Left colon (tissue), 2 donors: ENCODE measurements at places on chromosomes 11 and 22.
A peak's percentile ranks its signal among the peaks of the same experiment; 100 is the strongest.

DNA sequence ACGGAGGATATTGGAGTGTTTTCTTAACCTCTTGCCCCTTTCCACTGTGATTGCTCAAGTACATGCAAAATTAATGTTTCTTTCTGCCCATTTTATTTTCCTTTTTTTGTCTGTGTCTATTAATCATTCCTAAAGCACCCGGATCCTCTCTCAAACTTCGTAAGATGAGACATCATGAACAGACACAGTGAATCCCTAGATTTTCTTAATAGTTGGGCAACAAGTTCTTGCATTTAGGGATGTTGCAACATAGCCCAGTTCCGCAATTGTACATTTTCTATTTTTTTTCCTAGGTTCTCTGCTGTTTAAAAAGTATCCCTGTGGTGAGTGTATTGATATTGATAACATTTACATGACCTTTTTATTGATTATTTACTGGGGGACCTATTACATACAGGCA is 2.9 kb downstream of the FAM111A start:
- no peak for DNase-seq

DNA sequence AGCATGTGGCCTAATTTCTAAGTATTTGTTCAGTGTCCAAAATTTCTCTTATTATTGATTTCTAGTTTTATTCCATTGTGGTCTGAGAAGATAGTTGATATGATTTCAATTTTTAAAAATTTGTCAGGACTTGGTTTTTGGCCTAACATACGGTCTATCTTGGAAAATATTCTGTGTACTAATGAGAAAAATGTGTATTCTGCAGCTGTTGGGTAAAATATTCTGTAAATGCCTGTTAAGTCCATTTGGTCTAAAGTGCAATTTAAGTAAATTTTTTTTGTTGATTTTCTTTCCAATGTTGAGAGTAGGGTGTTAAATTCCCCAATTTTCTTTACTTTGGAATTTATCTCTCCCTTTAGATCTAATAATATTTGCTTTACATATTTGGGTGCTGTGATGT is 78.3 kb downstream of the TECTA start:
- DNase-seq = no peak

DNA sequence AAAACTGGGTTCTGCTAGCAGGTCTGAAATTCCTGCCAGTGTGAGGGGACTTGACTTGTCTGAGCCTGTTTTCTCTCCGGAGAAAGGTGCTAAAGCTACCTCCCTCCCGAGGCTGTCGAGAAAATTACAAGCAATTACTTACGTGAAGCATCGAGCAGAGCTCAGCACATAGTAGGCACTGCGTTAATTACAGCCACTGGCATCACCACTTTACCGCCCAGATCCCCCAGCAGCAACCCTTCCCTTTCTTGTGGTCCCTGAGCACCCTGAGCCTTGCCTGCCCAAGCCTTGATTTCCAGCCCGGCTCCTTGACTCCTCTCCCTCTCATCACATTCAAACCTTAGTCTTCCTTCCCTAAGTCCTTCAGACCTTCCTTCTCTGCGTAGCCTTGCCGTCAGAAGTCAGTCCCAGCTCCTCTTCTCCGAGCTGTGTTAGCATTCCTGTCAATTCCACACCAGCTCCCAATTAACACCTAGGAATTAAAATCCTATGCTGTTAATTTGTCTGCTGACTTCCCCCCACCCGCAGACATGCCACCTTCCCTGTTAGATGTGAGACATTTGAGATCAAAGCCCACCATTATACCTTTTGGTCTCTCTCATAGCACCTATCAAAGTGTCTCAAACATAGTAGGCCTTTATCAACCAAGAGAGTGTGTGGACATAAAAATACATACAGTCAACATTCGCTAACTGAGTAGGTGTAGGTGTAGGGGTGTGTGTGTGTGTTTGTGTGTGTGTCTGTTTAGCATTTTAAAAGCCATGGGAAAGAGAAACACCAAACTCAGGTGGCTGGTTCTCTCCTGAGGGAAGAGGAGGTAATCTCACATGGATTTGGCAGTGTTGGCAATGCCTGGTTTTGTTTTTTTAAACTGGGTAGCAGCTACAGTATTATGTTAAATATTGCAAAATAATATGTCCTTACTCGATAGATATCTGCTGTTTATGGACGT is 2.8 kb upstream of the KCNJ5 start:
- no peak for DNase-seq

DNA sequence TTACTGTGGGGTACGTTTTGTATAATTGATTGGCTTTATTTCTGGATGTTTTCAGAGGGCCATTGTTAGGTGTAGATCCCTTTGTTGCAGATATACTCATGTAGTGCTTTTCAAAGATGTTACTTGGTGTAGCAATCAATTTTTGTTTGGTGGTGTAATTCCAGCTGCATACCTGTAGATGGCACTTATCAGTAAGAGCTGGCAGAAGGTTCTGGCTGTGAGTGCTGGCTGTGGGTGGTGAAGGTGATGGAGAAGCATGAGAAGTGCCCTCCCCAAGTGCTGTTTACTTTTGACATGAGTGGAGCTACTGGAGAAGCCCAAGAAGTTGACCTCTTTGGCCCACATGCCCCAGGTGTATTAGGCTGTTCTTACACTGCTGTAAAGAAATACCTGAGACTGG is 1074.9 kb downstream of the FAM181B start:
- DNase-seq = no peak

DNA sequence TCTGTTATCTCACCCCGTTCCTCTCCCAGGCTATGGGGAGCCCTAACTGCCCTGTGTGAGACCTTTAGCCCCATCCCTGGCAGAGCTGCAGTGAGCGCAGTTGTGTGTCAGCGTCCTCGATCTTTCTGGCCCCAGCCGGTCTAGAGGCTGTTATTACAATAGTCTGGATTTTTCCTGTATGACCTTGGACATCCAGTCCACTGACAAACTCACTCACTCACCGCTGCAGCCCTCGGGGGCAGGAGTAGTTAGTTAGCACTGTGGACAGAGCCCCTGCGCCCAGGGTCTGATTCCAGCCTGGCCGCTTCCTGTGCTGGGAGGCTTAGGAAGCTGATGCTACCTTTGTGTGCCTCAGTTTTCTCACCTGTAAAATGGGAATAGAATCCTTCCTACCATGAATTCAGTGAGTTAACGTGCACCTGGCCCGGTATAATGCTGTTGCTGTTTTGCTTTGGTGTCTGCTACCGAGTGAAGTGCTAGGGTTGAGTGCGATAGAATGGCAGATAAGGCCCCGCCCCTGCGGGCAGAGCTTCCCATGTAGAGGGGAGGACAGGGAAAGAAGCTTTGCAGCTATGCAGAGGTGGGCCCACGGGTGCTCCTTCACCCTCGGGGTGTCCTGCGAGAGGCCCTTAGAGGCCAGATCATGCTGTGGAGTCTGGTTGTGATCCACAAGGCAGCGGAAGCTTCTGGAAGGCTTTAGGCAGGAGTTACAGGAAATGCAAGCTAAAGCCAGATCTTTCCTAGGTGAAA is 3.0 kb downstream of the LRP5 start:
- DNase-seq = peak; percentile 75

- no peak for DNase-seq
Measured at GRCh38 chr11:131940126-131940525, 569.7 kb downstream of the NTM start.

GRCh38 chr11:1892116-1892515 is 421 bp upstream of the PRR33 start:
- DNase-seq = no peak

- DNase-seq = no peak
Measured at GRCh38 chr11:12944889-12945288, 64.2 kb upstream of the RASSF10 start.

GRCh38 chr22:39132281-39132680 is 20.2 kb downstream of the CBX7 start:
- no peak for DNase-seq

DNA sequence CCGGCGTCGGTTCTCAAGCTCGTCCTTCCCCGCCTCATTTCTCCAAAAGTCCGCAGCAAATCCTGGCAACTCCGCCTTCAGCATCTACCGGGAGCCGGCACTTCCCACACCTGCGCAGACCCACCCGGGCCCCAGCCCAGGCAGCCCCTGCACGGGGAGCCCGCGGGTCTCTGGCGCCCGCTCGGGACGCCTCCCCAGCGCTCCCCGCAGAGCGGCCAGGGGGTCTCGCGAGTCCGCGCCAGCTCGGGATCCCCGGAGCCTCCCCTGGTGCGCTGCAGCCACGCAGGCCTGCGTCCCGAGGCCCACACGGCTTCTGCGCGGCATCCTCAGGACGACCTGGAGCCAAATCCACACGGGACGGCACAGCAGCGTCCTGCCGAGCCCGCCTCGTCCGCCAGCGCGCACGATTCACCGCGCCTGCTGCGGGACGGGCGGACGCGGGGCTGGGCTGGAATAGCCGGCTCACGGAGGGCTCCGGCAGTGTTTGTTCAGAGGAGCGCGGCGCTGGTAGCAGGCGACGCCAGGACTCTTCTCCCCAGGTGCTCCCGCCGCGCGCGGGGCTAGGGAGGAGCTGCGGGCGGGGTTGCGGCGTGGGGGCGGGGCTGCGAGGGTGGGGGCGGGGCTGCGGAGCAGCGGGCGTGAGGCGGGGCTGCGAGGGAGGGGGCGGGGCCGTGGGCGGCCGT is 816 bp upstream of the PHRF1 start:
- DNase-seq = peak; percentile 81

DNA sequence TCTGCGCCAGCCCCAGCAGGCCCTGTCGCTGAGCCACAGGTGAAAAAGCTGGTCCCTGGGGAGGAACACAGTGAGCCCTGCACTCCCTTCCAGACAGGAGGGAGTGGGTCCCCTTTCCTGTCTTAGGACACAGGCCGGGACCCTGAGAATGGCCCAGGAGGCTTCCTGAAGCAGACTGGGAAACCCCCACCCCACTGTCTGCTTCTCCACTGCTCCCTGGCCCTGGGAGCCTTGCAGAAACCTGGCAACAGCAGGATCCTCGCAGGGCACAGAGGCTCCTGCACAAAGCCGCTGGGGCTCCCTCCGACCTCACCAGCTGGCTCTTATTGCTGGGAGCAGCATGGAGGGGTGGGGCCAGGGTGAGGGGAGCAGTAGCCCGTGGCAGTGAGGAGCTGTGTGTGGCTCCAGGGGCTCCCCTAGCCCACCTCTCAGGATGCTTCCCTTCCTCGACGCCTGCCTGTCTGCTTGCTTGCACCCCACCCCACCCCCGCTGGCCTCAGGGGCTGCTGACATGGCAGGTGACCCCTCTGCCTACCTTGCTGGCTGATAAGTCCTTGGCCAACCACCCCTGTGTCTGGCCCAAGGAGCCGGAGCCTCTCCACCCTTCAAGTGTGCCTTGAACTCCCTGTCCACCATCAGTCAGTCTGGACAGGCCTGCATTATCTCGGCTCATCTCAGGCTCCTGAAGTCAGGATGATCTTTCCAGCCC is 72.1 kb upstream of the KCNQ1OT1 start:
- peak; percentile 1 for DNase-seq

- DNase-seq = peak; percentile 18
Measured at GRCh38 chr22:19875061-19875530, 20.4 kb upstream of the GNB1L start.

DNA sequence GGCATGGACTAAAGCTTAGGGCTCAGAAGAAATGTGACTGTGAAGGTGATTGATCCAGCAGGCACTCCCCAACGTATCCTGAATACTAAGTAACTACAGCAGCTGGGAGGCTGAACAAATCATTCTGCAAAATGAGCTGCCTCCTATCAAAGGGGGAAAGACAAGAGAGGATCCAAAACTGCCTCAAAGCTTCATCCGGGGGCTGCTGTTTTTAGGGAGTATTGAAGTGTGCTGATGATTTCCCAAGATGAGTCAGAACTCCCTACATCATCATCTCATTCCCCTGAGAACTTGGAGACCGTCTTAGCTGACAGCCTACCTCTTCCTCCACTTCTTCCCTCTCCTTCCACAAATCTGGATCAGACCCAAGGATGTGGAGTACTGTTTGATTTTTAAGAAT is 108.4 kb upstream of the GRAMD1B start:
- DNase-seq = no peak

DNA sequence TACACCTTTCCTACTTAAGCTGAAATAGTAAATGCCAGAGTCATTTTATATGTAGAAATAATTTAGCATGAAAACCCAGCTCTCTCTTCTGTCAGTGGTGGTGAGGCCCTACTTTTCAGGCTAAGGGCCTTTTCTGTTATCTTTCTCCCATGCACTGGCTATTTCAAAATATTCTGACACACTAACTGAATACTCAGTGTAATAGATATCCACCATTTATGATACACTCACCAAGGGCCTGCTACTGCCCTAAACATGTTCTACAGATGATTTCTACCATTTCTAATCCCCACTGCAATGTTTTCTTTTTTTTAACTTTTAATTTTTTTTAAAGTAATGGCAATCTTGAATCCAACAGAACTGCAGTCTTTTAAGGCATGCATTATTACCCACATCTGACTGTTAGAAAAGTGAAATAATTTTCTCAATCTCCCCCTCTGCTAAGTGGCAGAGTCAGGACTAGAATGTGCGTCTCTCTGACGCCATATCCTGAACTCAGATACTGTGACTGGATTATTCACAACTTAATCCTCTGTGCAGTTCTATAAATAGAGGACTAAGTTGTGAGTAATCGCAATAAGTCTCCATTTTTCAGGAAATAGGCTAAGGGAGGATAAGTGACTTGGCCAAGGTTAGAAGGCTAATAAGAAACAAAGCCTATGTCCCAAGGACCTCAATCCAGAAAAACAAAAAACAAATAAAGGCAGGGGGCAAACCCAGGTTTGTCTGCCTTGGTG is 44.0 kb downstream of the GRAMD1B start:
- DNase-seq = no peak

DNA sequence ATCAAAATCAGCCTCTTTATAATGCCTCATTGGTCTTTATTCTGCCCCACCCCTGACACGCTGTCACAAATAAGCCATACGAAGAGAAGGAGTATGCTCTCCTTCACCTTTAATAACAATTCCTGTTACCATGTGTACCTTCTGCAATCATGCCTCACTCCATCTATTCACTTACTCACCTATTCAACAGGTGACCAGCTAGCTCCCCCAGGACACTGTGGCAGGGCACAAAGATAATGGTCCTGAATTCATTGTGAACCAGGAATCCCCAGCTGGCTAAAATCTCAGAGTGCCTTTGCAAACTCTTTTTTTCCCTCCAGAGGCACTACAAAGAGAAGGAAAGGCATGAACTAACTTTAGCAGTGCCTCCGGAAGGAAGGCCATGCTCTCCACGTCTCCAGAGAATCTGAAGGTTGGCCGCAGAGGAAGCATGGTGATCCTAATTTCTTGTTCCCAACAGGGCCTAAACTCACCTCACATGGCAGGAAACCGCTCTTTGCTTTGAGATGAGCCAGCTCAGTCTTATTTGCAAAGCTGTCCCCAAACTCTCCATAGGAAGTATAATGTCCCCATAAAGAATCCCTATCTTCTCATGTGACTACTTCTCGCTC is 590.3 kb downstream of the BUD13 start:
- no peak for DNase-seq
